HuH-7 (cell line): ENCODE measurements at places on chromosomes 1 and 21.

GRCh38 chr1:43902058-43902831, 31.4 kb upstream of the ARTN start:
- no peak for DNase-seq

DNA sequence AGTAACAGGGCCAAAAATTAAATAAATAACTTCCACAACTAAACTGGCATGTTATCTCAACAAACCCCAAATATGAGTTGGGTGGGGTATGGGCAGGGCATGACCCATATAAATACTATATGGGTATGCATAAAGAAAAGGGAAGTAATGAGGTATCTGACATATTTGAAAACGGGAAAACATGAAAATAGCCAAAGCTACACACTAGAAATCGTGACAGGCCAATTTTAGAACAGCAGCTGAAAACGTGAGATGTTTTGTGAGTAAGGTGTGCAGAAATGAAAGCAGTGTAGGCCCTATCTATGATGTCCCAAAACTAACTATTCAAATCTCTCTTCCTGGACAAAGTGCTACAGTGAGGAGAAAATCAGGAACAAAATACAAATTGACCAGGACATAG, 537.9 kb upstream of the NR5A2 start:
- no peak for DNase-seq

DNA sequence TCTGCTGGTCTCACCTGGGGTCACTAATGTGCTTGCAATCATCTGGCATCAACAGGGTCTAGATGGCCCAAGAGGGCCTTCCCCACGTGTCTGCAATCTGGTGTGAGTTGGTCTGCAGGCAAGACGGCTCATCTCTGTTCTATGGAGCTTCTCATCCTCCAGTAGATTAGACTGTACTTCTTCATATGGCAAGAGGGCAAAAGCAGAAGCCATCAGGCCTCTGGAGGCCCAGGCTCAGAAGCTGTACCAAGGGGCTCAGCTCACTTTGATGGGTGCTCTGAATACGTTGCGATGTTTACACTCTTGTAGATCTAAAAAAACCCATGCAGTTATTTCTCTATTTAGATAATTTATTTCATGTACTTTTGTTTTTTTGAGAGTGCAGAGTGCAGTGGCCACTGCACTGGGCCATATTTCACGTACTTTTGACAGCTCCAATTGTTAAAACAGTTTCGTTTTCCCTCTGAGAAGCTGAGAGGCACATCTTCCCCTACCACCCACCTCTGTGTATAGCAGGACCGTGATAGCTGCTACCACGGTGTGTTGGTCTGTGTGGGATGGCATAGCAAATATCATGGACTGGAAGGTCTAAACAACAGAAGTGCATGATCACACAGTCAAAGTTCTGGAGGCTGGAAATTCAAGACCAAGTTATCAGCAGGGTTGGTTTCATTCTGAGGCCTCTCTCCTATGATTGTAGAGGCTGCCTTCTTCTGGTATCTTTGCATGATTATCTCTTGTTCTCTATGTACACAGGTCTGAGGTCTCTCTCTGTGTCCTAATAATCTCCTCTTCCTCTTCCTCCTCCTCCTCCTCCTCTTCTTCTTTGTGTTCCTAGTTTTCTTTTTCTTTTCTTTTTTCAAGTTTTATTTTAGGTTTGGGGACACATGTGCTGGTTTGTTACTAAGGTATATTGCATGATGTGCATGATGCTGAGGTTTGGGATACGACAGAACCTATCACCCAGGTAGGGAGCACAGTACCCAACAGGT, 17.0 kb downstream of the CITED4 start:
- no peak for DNase-seq

- DNase-seq: peak; percentile 46
Observed at GRCh38 chr21:46500224-46500861, 41.7 kb downstream of the DIP2A start.

DNA sequence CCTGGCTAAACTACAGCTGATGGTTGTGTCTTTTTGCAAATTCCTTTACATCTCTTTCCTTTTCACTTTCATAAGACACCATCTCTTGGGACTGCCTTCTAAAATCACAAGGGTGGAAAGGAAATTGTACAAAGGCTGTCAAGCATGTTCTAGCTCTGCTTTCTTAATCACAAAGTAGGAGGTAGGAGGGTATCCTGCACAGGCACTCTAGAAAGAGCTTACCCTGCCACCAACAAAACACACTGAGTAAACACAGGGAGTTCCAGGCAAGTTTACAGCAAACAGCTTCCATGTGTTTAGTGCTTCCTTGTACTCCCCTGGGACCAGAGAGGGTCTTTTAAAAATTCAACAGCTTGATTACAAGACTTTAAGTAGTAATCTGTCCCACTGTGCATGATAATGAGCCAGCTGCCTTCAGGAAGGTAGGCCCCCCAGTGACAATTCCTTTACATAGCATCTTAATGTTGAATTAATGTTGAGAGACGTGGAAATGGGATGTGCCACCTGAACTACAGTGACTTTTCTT, 2.4 kb downstream of the PLPP3 start:
- DNase-seq: peak; percentile 50

- no peak for DNase-seq
Observed at GRCh38 chr1:78869136-78869535, 137.4 kb downstream of the ADGRL4 start.

DNA sequence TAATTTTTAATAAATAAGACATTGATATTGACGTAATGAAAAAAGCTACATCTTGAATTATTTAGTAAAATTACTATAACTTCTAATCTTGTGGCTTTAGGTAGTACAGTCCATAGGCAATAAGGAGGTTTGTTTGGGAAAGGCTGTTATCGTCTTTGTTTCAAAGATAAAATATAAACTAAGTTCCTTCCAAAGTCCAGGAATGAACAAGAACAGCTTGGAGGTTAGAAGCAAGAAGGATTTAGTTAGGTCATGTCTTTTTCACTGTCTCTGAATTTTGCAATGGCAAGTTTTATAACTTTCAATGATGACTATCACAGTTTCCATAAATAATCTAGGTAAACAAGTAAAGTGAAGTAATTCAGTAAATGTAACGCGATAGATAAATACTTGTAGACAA, 106.9 kb upstream of the OLFM3 start:
- no peak for DNase-seq

- no peak for DNase-seq
Observed at GRCh38 chr1:109133815-109134214, 19.9 kb downstream of the ELAPOR1 start.

DNA sequence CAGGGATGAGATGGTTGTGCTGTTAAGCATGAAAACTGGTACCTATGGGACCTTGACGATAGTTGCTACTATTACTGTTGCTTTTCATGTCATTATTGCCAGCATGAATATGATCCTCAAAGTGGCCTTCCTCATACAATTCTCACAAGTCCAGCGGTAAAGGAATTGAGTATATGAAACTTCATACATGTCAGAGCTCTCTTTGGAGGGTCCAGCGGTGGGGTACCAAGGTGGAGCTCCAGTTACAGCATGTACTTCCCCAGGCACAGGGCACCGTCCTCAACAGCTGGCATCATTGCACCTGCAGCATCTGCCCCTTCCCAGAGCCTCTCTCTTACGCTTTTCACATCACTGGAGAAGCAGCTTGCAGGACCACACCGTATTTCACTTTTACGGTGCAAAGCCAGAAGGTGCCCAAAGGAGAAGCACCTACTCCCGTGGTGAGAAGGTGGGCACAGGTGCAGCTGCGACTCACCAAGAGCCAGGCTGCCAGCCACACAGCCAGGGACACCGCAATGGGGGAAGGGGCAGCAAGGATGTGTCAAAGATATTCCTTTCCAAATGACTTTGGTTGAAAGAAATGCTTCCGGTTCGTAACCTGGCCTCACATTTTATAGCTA, 166.4 kb upstream of the IRF2BP2 start:
- no peak for DNase-seq

- peak; percentile 78 for DNase-seq
Observed at GRCh38 chr1:226223157-226223785, at the start of gene MIXL1. Gene MIXL1, plus strand, starts transcription at chr1:226223664. Its CDS starts 18 bp downstream, at chr1:226223682.

- no peak for DNase-seq
Observed at GRCh38 chr1:71044833-71045232, 2.8 kb downstream of the PTGER3 start.

DNA sequence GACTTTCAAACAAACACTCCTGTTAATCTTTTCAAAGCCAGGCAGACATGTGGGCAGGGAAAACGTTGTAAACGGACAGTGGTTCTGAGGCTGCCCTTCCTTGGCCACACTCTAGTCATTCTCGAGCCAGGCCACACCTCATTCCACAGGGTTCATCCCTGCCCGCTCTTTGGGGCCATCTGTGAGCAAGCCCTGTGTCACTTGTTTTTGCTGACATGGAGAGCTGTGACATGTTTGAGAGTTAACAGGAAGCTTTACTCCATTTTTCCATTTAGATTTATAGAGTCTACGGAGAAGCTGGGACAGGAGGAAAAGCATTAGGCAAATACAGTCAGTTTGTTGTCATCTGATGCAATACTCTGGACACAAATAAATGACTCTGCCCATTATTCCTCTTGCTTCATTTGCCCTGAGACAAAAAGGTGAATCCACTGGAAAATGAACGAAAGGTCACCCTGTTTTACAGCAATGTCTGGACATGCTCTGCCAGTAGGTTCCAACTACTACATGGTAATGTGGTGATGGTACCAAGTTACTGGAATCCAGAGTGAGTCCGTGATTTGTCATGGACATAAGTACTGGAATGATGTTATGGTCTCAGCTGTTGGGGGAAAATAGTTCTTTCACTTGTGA, 126.9 kb downstream of the CLIC6 start:
- DNase-seq: no peak

GRCh38 chr1:209783386-209783785, 973 bp downstream of the C1orf74 start:
- DNase-seq: no peak

GRCh38 chr1:34824817-34825454, 32.1 kb downstream of the GJA4 start:
- DNase-seq: no peak

- DNase-seq: no peak
Observed at GRCh38 chr1:160123726-160124125, 8.2 kb downstream of the ATP1A2 start.

DNA sequence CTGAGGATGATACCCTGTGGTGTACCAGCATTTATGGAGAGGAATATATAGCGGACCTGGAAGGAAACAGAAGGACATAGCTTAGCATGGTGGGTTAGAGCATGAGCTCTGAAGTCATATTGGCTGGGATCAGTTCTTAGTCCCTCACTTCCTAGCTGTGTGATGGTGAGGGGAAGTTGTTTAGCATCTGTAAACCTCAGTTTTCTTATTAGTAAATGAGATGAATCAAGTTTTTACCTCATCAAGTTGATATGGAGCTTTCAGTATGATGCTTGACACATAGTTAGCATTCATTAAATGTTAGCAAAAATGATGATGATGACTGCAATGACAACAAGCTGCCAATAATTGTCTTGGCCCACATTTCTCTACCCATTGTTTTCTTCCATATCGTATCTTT, 84.8 kb downstream of the NEK7 start:
- no peak for DNase-seq

DNA sequence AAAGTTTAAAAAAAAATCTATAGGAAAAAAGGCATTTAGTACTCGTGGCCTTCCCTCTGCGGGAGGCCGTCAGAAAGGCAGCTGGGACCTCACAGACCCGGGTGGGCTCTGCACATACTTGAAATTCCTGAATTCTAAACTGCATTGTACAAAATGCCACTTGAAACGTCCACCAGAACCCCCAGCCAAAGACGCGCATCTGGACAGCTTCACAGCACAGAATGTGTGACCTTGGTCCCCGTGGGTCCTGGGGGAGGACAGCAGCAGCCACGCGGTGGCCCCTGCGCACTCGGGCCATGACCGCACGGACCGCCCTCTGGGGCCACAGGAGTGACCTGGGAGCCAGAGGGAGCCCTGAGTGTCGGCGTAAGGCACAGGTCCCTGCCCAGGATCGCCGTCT, 20.6 kb upstream of the MRPS14 start:
- DNase-seq: no peak

- no peak for DNase-seq
Observed at GRCh38 chr21:26800001-26800400, 45.2 kb downstream of the ADAMTS1 start.

DNA sequence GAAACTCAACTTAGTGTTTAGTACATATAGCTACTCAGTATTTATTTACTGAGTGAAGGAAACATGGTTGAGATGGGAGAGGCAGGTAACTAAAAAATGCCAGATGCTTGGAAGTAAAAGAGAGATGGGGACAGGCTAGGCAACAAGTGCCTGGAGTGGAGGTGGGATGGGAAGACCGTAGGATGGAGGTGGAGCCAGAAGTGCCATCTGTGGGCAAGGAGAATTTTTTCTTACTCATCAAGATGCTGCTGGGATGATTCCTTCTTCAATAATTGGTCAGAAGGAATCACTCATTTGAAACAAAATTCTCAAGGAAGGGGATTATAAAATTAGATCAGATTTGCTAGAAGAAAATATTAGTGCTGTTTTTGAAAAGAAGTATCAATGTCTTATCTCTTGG, 72.9 kb downstream of the IFI44 start:
- no peak for DNase-seq

GRCh38 chr21:27424601-27425000, 457.7 kb upstream of the ADAMTS5 start:
- no peak for DNase-seq

DNA sequence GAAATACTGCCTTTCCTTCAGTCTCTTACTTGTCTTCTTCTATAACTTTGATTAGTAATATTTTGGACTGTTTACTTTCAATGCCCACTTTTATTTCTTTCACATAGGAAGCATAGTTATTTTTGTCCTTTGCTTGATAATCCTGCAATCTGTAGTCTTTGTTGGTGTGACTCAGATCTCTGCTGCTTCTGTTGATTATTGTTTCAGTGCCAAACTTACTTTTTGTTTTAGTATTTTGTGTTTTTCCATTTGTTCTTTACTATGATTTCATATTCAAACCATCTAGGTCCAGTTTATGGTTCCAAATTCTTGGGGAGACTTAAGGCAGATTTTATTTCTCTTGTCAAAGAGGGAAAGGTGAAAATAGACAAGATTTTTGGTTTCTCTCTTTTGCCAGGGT, 399.9 kb downstream of the HLX start:
- DNase-seq: no peak

- no peak for DNase-seq
Observed at GRCh38 chr1:230982696-230983095, 3.8 kb downstream of the ARV1 start.

GRCh38 chr1:163459539-163459938, 137.8 kb downstream of the NUF2 start:
- DNase-seq: no peak

GRCh38 chr1:71774705-71775104, 507.6 kb downstream of the NEGR1 start:
- DNase-seq: no peak

- no peak for DNase-seq
Observed at GRCh38 chr1:48691429-48692001, 85.2 kb downstream of the BEND5 start.

DNA sequence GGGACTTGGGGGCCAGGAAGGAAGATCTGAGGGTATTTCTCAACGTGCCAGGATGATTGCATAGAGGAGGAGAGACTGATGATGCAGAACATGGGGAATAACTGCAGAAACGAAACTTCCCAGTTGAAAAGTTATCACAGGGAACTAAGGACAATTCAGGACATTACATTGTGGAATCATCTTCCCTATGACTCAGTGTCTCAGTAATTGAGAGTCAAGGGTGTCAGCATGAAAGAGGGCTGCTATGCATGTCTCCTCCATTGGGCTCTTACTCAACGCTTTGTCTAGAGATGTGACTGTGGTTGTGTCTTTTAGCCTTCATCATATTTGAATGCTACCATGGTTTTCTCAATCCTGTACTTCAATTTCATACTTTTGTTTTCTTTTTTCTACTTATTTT, 48.9 kb upstream of the PTGFR start:
- DNase-seq: no peak

- no peak for DNase-seq
Observed at GRCh38 chr1:109369167-109369746, 28.5 kb downstream of the SORT1 start.
